ENCODE measurements at places on chromosomes 5 and 9.

DNA sequence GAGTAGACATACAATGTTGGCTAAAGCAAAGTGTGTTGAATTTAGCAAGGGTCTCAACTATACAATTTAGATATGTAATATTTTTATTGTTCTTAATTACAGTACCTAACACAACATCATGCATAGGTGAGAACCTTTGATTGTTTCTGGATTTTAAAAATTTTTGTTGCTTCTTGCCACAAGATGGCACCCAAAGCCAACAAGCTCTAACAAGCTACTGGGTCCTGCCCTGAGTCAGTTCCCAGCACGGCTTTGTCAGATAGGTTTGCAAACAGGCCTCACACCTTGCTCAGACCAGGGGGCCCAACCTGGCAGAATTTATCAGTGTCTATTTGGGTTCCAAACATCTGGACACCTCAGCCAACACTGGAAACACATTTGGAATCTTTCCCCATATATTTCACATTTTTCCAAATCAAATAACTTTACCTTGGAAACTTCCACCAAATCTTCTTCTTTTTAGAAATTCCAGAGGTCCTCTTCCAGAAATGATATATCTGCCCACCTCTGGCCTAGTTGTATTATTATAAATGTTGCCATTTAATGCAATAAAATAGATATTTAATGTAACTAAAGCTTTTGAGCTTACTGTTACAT, 49.5 kb upstream of the EGFLAM start:
- no peak for DNase-seq

DNA sequence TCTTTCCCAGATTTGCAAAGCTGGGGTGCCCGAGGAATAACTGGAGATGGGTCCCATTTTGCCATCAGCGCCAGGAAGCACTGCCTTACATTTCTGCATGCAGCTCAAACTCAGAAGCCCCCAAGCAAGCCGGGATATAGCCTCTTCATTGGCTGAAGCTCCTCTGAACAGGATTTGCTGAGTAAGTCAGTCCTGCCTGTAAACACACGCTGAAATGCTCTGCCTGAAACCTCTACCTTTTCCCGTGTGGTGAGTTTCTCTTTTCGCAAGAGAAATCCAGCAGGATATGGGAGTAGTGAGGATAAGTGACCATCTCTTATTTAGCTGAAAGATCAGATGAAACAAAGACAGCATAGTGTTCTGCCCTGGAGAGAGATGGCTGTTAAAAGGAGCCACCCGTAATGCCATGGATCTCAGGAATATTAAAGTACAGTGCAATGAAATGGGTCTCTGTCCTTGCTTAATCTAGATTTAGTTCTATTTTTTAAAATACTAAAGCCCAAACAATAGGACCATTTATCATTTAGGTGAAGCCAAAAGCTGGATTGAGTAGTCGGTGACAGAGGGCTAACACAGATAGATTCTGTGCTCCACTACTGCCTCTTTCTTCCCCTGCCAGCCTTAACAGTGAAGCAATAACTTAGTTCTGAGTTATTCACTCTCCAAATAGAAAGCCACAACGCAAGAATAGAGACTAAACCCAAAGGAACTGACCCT, 177.5 kb upstream of the PPP2R2B start:
- DNase-seq = no peak

DNA sequence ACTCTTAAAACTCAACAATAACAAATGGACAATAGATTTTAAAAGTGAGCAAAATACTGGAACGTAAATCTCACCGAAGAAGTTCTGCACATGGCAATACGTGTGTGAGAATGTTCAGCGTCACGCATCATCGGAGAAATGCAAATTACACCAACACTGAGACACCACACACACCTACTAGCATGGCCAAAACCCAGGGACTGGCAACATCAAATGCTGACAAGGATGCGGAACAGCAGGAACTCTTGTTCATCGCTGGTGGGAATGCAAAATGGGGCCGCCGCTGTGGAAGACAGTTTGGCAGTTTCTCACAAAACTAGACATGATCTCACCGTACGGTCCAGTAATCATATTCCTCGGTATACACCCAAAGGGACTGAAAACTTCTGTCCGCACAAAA, 21.6 kb upstream of the CLPTM1L start:
- no peak for DNase-seq

- no peak for DNase-seq
Measured at GRCh38 chr5:38709678-38710306, 136.0 kb upstream of the OSMR start.

GRCh38 chr5:132674671-132675506, 1.1 kb downstream of the IL4 start:
- DNase-seq = no peak

DNA sequence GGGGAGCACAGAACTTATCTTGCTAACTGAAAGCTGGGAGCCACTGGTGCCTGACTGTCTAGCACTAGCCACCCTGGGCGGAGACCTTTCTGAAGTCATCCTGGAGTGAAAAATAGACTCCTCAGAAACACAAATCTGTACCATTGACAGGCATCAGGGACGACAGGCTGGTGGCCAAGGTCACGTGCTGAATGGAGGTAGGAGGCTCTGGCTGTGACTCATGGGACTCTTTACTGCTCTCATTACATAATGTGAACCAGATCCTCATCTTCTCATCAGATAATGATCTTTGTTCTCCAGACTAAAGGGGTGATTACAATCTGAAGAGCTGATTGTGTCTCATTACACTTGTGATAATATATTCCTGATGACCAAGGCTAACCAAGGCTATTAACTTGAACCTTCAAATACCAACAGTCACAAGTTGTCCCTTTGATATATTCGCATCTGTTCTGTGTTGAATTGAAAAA, 91.8 kb downstream of the SEMA5A start:
- DNase-seq = no peak

DNA sequence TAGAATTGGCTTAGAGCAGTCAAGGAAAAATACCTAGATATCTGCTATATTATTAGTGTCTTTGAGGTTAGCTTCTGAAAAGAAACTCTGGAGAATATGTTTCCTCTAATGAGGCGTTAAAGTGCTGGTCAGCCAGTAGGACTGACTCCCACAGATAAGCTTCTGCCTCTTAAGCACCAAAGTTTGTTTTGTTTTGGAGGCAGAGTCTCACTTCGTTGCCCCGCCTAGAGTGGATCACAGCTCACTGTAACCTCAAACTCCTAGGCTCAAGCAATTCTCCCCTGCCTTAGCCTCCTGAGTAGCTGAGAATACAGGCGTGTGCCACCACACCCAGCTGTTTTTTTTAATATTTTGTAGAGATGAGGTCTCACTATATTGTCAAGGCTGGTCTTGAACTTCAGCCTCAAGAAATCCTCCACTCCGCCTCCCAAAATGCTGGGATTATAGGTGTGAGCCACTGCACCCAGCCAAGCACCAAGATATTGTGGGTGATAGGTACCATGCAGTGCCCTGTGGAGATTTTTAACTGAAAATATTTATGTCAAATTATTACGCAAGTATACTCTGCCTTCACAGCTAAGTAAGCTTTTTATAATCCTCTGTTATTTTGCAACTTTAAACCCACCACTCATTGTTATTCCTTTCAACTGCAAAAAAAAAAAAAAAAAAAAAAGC, 24.7 kb upstream of the TMEM171 start:
- no peak for DNase-seq

DNA sequence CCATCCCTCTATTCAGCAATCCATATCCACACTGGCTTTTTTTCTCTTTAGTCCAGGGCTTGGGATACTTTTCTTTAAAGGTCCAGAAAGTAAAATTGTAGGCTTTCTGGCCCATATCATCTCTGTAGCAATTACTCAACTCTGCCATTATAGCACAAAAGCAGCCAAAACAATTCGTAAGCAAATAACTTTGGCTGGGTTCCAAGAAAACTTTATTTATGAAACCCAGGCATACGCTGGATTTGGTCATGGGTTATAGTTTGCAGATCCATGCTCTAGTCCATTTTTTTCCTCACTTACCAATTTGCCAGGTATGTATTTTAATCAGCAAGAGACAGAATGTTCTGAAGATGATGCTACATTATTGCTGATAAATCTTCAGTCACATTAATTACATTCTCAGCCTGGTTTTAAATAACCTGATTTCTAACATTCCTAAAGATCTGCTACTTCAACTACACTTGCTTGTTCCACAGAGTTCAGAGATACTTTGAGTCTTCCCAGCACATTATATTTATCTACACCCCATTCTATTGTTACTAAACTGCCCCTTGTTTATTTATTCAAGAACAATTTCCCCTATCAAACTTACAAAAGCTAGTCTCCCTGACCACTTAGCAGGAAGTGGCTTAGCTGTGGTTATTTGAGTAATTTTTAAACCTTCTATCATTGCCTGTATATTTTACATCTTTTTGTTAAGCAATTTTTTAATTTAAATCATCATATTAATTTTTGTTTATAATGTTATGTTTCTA, 161.0 kb downstream of the ISL1 start:
- no peak for DNase-seq

DNA sequence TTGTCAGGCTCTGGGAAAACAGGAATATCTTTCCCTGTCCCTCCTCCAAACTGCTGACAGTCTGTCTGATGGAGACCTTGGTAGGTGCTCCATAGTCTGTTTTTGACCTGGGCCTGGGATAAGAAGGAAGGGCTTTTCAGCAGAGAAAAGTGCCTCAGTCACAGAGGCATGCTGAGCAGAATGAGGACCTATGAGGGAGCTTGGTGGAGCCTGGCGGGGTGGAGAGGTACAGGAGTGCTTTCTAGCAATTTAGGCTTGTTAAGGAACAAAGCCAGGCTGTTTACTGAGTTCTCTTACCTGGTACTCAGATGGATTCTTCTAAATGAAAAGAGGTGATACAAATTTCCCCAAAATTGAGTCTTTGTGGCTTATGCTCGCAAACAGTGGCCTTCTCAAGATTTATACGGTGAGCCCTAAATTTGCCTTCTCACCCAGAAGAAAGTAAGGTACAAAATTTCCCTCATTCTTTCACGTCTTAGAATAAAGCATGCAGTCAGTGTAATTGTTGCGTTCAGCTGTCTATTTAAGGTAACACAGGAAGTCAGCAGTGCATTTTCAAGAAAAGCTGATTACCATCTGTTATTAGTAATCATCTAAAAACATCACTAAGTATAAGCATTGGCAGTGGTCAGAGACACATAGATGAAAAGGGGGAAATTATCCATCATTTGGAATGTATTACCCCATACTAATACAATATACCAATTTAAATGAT, 28.6 kb upstream of the IL13 start:
- DNase-seq = no peak

- DNase-seq = no peak
Measured at GRCh38 chr9:69003051-69003450, 10.9 kb downstream of the PRKACG start.

- DNase-seq = no peak
Measured at GRCh38 chr9:117245175-117245829, 169.6 kb downstream of the ASTN2 start.

- DNase-seq = no peak
Measured at GRCh38 chr5:109885205-109885604, 195.5 kb downstream of the MAN2A1 start.

DNA sequence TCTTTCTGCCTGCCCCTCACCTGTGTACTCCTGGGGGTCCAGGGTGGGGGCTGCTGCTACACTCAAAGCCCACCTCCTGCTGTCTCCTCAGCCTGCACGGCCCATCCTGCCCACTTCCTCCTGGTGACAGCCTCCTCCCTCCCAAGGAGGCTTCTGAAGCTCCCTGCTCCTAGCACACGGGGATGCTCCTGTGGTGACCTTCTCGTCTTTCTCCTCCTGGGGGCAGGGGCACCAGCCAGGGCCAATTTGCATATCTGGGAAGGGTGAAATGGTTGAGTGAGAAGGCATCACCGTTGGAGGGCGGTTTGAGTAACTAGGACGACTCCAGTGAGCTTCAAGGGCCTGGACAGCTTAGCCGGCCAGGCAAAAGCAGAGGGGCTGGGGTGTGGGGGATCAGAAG, 51.9 kb upstream of the COL5A1 start:
- no peak for DNase-seq

- no peak for DNase-seq
Measured at GRCh38 chr9:126791406-126792230, 13.2 kb upstream of the ZBTB43 start.

GRCh38 chr5:141783947-141784296, 94.3 kb downstream of the PCDH1 start:
- no peak for DNase-seq

GRCh38 chr5:131323378-131323777, 59.5 kb downstream of the CDC42SE2 start:
- no peak for DNase-seq

- no peak for DNase-seq
Measured at GRCh38 chr5:55303238-55303690, 4.2 kb downstream of the DHX29 start.

- no peak for DNase-seq
Measured at GRCh38 chr5:65391591-65391990, 90.1 kb downstream of the ADAMTS6 start.

- DNase-seq = no peak
Measured at GRCh38 chr9:90735952-90736351, 65.7 kb upstream of the SYK start.

GRCh38 chr5:75234251-75234650, 2.4 kb downstream of the ANKRD31 start:
- no peak for DNase-seq

- DNase-seq = no peak
Measured at GRCh38 chr9:99634186-99634585, 187.5 kb upstream of the NR4A3 start.

DNA sequence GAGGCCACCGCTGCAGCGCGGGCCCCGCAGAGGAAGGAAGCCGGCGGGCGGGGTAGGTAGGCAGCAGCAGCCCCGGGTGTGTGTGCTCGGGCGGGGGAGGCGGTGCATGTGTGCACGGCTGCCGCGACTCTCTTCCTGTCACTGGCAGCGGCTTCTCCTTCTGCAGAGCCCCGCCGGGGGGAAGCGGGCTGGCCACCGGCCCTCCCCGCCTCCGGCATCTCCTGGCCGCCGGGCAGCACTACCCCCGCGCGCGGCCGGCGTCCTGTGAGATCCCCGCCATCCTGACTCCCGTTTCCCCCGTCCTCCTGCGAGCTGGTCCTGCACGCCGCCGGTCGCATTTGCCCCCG, 315 bp downstream of the PIK3R1 start:
- no peak for DNase-seq

GRCh38 chr5:111227801-111228200, 3.6 kb downstream of the CAMK4 start:
- DNase-seq = no peak

- DNase-seq = no peak
Measured at GRCh38 chr5:159189310-159189709, 20.0 kb downstream of the RNF145 start.

- DNase-seq = no peak
Measured at GRCh38 chr5:90888511-90889324, 330.1 kb downstream of the ADGRV1 start.

- DNase-seq = no peak
Measured at GRCh38 chr9:100134731-100135130, 35.7 kb downstream of the INVS start.

- DNase-seq = no peak
Measured at GRCh38 chr5:178221282-178221681, 11.3 kb downstream of the PHYKPL start.

Data from stimulated activated CD8-positive, alpha-beta memory T cell treated with anti-CD3 and anti-CD28 coated beads, Interleukin-15, amount 100 ng/mL, for 4 hours (primary cell).